Amniotic epithelial cell (primary cell): ENCODE measurements at places on chromosomes 7 and 10.

GRCh38 chr7:131943646-131944045, 387.2 kb upstream of the PODXL start:
- no peak for DNase-seq

DNA sequence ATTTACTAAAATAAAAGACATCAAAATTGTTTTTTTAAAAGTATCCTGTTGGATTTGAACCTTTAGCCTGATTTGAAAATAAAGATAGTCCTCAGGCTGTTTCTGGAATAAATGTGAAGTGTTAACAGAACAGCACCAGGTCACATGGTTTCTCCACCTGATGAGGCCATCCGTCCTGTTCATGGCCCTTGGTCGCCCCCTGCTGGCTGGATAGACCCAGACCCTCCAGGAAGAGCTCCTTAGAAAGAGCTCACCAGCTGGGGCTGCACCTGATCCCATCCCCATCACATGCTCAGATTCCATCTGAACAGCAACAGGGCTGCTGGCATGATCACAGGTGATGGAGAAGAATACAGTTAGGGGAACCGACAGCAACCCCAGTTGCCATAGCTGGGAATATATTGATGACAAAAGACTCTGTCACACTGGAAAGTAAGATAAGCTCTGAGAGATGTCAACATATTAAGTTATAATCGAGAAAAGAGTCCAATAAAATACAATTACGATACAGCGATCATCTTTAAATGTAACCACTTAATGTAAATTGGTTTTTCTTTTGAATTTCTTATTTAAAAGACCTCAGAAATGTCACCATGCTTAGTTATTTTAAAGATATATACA, 4.8 kb downstream of the OR2A14 start:
- peak; percentile 79 for DNase-seq

DNA sequence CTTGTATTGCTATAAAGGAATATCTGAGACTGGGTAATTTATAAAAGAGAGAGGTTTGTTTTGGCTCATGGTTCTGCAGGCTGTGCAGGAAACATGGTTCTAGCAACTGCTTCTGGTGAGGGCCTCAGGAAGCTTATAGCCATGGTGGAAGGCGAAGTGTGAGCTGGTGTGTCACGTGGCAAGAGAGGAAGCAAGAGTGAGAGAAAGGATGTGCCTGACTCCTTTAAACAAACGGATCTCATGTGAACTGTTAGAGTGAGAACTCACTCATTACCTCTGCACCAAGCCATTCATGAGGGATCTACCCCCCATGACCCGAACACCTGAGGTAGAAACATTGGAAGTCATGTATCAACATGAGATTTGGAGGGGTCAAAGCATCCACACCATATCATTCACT, 7.7 kb upstream of the ITPRIP start:
- no peak for DNase-seq

- DNase-seq: no peak
Measured at GRCh38 chr7:48959676-48960075, 35.3 kb downstream of the CDC14C start.
